ENCODE measurements at places on chromosomes 6 and 20.
A peak's percentile ranks its signal among the peaks of the same experiment; 100 is the strongest.

DNA sequence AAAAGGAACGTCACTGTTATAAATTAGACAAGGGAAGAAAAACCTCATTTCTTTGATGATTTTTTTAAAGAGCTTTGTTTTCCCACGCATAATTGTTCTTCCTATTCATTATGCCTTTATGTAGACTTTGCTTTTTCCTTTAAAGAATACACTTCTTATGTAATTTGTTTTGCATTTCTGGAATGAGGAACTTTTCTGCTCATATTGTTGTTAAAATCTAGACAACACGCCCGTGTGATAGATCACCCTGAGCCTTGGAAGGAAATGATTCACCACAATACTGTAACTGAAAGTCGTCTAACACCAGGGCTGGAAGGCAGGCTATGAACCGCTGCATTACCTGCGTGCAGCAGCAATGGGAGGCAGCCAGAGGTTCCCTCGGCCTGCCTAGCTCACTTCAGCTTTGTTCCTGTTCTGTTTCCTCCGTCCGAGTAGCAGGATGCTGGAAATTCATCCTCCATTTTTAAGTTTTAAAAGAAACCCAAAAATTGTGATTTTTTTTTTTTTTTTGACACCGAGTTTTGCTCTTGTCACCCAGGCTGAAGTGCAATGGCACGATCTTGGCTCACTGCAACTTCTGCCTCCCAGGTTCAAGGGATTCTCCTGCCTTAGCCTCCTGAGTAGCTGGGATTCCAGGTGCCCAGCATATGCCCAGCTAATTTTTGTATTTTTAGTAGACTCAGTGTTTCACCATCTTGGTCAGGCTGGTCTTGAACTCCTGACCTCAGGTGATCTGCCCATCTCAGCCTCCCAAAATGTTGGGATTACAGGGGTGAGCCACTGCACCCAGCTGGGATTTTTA lies 49.6 kb upstream of the ZNF217 start:
- DNase-seq: peak; percentile 33

DNA sequence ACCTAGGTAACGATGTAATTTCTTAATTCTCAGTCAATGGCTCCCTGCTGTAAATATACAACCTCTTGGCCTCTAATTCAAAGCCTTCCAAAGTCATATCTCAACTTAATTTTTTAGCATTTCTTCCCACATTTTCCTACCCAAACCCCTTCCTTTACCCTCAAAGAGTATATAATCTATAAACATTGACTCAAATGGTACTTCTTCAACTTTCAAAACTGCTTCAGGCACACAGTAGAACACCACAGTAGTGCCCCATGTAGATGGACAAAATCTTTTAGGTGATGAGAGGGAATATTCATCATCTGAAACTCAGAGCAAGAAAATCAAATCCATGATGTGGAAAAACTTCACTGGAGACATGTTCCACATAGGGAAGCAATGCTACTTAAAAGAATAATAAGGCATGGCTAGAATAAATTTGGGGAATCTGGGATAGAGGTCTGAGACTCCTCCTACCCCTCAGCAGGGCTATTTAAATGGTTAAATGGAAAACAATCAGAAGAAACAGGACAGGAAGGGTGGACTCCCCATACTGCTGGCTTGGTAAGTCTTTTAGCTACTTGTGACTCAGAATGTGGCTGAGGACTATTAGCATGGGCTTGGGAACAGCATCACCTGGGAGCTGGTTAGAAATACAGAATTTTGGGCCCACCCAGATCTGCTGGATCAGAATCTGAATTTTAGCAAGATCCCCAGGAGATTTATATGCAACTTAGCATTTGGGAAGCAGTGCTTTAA lies 6.4 kb downstream of the SLC22A2 start:
- DNase-seq: no peak

- DNase-seq: peak; percentile 18
These were observed 68.8 kb downstream of the CDC5L start for GRCh38 chr6:44456070-44456965.

DNA sequence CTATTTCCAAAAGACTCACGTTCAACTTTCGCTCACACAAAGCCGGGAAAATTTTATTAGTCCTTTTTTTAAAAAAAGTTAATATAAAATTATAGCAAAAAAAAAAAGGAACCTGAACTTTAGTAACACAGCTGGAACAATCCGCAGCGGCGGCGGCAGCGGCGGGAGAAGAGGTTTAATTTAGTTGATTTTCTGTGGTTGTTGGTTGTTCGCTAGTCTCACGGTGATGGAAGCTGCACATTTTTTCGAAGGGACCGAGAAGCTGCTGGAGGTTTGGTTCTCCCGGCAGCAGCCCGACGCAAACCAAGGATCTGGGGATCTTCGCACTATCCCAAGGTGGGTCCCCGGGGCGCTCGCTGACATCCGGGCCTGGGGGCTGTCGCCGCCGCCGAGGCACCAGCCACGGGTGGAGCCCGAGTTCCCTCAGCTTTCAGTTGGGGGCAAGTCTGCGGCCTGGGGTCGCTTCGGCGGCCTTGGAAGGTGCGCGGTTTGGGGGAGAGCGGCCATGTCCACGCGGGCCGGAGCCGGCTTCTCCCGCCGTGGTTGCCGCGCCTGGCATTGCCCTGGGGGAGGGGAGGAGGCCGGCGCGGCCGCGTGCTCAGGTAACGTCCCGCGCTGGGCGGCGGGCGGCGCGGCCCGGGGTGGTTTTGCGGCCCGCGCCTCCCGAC lies 429 bp downstream of the AMD1 start:
- DNase-seq: peak; percentile 7

- DNase-seq: no peak
These were observed 653 bp downstream of the ZNF335 start for GRCh38 chr20:45971425-45971674.

- no peak for DNase-seq
These were observed 119.2 kb downstream of the KCNQ5 start for GRCh38 chr6:72741083-72741482.

- DNase-seq: no peak
These were observed 21.1 kb downstream of the RAET1L start for GRCh38 chr6:150004101-150004782.

- DNase-seq: no peak
These were observed 12.9 kb upstream of the ZNF343 start for GRCh38 chr20:2521369-2522305.

DNA sequence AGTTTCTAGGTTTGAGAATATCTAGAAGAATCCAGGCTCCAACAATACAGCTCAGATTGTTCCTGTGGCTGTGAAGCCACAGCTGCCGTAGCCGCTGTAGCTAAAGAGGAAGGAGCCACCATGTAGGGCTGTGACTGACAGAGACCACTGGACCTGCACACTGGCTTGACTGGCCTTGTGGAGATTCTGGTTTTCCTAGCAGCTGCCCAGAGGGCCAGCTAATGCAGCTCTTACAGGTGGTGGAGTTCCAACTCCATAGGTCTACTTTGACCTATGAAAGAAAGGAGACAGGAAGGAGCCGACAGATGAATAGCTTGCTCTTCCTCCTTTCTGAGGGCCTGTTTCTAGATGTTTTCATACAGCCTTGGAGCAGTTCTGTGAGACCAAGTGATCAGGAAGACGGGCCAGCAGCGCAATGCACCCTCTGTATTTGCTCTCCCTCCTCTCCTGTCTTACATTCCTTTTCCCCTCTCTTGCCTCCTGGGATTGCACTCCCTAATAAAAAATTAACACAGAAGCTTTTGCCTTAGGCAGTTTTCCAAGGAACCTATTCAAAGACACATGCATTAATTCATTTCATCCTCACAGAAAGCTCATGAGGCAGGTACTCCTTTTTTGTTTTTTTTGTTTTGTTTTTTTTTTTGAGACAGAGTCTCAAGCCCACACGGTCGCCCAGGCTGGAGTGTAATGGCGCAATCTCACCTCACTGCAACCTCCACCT lies 51.8 kb upstream of the MYB start:
- DNase-seq: peak; percentile 9

- no peak for DNase-seq
These were observed 348.9 kb downstream of the NRN1 start for GRCh38 chr6:5657684-5658430.

GRCh38 chr20:18223409-18223808 lies 64.9 kb upstream of the ZNF133 start:
- DNase-seq: no peak

- no peak for DNase-seq
These were observed 222.8 kb downstream of the LY86 start for GRCh38 chr6:6811128-6812009.

DNA sequence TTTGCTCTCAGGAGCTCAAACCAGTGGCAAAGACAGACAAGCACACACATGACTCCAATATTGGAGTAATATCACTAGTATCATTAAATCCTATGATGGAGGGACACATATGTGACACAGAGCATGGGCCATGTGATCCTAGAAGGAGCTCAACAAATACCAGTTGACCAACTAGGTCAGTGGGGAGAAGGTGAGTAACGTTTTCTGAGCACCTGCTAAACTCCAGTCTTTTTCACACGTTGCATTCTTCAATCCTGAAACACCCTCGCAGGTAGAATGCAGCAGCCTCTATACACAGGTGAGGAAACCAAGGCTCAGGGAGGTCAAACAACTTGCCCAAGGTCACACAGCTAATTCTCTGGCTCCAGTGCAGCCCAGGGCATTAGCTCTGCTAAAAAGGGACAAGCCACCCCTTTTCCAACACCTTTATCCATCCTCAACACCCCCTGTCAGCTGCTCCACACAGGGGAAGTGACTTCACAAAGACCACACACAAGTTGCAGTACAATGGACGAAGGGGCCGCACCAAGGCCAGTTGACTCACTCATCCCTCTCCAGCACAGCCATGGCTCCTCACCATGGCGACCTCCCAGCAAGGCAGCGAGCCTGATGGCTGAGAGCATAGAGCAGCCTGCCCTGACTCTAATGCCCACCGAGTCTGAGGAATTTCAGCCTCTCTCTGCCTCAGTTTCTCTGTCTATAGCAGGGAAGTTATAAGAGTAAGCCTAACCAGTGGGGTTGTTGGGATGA lies 4.4 kb downstream of the CAPN11 start:
- no peak for DNase-seq

GRCh38 chr6:47083586-47084047 lies 41.5 kb upstream of the ADGRF1 start:
- DNase-seq: no peak

- no peak for DNase-seq
These were observed 28.8 kb downstream of the FITM2 start for GRCh38 chr20:44282192-44282591.

DNA sequence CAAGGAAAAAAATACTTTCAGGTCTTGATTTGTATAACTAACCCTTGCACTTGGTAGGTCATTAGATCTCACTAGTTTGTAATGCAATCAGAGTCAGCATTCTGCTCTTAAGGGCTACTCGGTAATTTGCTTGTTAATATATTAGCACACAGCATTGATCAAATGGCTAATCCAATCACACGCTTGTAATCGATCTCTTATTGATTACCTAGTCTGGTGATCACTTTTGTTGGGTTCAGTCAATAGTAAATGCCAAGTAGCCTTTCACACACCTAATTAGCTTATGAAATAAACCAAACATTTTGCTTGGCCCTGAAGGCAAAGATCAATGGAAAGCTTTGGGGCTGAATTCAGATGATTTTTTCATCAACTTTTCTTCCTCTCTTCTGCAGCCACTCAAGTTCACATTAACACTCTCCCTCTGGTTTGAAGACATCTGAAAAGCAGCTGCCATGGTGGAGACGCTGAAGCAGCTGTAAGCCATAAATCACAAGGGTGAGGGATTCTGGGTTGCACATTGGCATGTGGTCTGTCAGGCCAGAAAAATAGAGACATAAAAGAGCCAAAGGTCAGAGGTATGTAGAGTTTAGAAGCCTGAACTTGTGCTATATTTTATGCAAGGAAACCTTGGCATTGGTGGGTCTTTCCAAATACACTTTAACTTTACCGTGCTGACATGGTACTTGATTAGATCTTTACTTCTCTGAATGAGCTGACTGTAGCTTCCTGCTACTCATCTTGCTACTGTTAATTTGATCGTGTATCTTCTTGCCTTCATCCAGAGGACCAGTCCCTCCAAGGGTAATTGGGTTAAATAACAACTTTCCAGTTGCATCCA lies 234.4 kb downstream of the SIM1 start:
- DNase-seq: no peak

GRCh38 chr6:129681913-129682205 lies 28.1 kb downstream of the ARHGAP18 start:
- DNase-seq: no peak

DNA sequence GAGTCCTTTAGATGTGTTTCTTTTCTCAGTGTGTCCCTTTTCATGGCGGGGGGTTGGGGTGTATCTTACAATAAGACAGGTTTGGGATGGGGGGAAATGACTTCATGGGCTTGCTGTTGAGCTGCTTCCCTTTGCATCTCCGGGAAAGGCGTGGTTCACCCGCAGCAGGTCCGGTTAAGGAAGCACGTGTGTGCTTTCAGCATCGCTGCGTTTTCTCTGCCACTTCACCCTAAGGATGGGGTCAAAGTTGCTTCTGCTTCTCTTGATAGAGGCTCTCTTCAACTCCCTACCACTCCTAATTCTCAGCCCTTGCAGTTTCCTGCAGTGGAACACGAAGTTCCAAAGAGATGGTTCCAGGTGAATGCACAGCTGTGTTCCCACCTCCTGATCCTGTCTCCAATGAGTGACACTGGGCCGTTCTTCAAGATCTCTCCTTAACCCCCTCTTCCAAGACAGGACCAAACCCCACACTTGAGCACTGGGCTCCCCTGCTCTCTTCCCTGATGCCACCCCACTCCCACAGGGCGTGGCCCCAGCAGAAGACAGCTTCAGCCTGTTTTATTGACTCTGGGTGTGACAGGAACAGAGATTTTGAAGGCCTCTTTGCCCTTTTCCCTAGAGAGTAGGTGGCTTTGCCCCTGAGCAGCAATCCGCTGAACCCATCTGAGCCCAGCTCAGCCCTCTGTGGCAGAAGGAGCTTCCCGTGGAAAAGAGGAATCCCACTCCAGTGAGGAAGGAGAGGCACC lies 85.2 kb downstream of the PLEKHG1 start:
- DNase-seq: no peak

GRCh38 chr6:40928307-40928706 lies 110.7 kb downstream of the UNC5CL start:
- no peak for DNase-seq

- DNase-seq: no peak
These were observed 9.7 kb upstream of the SLCO4A1 start for GRCh38 chr20:62632575-62633090.

GRCh38 chr6:24910961-24911725 lies 24.6 kb downstream of the RIPOR2 start:
- DNase-seq: peak; percentile 49

- DNase-seq: no peak
These were observed 46.3 kb upstream of the FABP7 start for GRCh38 chr6:122733259-122733658.

GRCh38 chr6:157631412-157631811 lies 191.6 kb upstream of the SNX9 start:
- no peak for DNase-seq

Data from stimulated activated CD8-positive, alpha-beta memory T cell treated with anti-CD3 and anti-CD28 coated beads, Interleukin-7, amount 100 ng/mL, for 4 hours (primary cell).